ENCODE measurements at places on chromosomes 11 and 22. TPM values are rescaled to one million over a fixed set of nuclear protein-coding genes. Genes with fewer than 3 reads are reported as not detected.

Gene OR10A2
- not detected for total RNA-seq

Gene CRYBA4
- not detected for total RNA-seq

Gene UPK3A
- total RNA-seq: not detected

Gene RIMBP3B
- 0.02 TPM for total RNA-seq

Gene GGT5
- not detected for total RNA-seq

Gene PDGFD
- 30.0 TPM for total RNA-seq

Gene OR10D3
- total RNA-seq: not detected

Gene KCNK4
- total RNA-seq: 0.10 TPM

Gene ACR
- not detected for total RNA-seq

Measured in M059J (cell line).